Small intestine (tissue), 16 donors: ENCODE measurements at places on chromosomes 13 and 19. TPM values are rescaled to one million over a fixed set of nuclear protein-coding genes. Genes with fewer than 3 reads are reported as not detected.

DNA sequence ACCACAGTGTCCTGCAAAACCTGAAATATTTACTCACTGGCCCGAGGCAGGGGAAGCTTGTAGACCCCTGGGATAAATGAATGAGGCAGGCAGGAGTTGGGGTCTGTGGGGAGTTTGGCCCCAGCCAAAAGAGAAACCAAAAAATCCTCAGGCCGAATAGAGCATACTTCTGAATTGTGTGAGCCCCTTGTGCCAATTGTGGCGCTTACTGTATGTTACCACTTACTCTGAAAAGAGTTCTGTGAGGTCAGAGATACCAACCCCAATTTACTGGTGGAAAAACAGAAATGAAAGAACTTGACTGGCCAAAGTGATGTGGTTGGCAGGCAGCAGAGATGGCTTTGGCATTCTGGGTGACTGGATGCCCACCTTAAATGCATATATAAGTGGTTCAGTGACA is 6.9 kb downstream of the CARM1 start:
- no peak for DNase-seq
- H3K27ac ChIP-seq, result no peak overlapping the region
- no peak overlapping the region for H3K4me3 ChIP-seq
- no peaks in the 10 kb centered on the region for H3K27me3 ChIP-seq

DNA sequence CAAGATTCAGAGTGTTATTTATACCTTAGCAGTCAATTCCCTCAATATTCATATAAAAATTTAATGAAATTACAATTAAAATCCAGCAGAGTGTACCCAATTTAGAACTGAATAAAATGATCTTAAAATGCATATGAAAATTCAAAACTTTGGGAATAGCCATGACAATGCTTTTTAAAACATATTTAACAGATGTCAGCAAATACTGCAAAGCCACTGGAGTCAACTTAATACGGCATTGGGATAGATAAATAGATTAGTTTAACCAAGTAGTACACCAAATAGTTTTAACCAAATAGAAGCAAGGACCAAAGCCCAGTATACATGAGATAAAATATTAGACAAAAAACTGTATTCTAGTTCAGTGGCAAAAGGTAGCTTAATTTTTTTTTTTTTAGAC is 79.8 kb downstream of the TNFSF13B start:
- H3K4me3 ChIP-seq, result no peak overlapping the region
- H3K4me1 ChIP-seq, result no peaks in the 10 kb centered on the region
- H3K27me3 ChIP-seq, result no peaks in the 10 kb centered on the region
- H3K36me3 ChIP-seq, result no peaks in the 10 kb centered on the region

Gene IL17D
- polyA plus RNA-seq, result 1.8 TPM

- no peak overlapping the region for H3K27ac ChIP-seq
- H3K4me1 ChIP-seq, result peaks cover 8% of the 10 kb centered on the region
- no peak overlapping the region for H3K4me3 ChIP-seq
- H3K27me3 ChIP-seq, result no peaks in the 10 kb centered on the region
- H3K36me3 ChIP-seq, result peaks cover 37% of the 10 kb centered on the region
These were observed 53.2 kb downstream of the CRTC1 start for GRCh38 chr19:18736415-18737336.

Gene PCDH9
- polyA plus RNA-seq, result not detected

DNA sequence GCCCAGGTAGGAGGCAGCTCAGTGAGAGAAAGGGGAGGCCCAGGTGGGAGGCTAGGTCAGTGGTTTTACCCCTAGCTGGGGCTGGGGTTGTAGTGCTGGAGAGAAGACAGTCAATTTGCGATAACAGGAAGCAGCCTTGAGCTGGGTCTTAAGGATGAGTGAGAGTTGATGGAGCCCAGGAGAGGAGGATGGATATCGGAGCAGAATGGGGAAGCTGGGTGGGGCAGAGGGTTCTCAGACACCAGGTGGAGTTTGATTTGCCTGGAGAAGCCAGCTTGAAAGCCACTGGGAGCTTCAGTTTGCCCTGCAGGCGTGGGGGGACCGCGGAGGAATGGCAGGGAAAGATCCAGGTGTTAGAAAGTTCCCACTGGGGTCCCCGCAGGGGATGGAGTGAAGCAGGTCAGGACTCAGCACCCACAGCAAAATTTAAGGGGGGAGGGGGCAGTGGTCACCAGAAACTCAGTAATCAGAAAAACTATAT is 836 bp upstream of the CDC42EP5 start:
- H3K4me1 ChIP-seq, result peaks cover 3% of the 10 kb centered on the region
- no peaks in the 10 kb centered on the region for H3K27me3 ChIP-seq
- no peak overlapping the region for H3K4me3 ChIP-seq
- H3K27ac ChIP-seq, result peak overlapping the region; percentile 97
- no peaks in the 10 kb centered on the region for H3K36me3 ChIP-seq
- DNase-seq, result no peak
